ENCODE measurements at places on chromosomes 11 and 22. TPM values are rescaled to one million over a fixed set of nuclear protein-coding genes. Genes with fewer than 3 reads are reported as not detected.

Gene RRP7A
- total RNA-seq: 56.9 TPM

Gene POU2AF1
- total RNA-seq: not detected

Gene GRM5
- total RNA-seq: not detected

Gene MIEF1
- 25.7 TPM for total RNA-seq

Gene GGTLC2
- not detected for total RNA-seq

Gene TRIM29
- 5.0 TPM for total RNA-seq

Gene ISX
- not detected for total RNA-seq

Data from A549 treated with DMSO at 1 μM for 4 hours (cell line).